ENCODE measurements at places on chromosomes 6 and 20.

DNA sequence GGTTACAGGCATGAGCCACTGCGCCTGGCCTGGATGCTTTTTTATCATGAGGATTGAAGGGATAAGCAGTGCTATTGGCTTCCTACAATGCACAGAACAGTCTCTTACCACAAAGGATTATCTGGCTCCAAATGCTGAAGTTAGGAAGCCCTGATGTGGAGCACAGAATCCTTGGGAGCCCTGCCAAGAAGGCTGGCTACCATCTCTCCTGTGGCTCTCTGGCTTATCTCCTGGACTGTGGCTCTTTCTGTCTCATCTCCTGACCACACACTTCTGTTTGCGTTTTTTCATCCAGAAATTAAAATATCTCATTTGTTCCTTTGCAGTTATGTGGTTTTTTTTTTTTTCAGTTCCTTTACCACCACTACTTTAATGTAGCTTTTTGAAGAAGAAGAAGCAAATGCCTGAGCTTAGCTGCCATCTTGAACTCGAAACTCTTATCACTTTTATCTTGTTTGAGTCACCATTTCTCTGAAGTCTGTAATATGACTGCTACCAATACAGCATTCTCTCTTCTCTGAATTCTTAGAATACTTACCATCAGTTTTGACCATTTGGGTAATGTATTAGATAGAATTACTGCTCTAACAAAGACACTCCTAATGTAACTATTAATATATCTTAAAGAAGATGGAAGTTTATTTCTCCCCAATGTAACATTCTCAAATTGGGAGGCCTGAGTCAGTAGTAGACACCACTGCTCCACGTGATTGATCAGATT is 1044.7 kb downstream of the KIF16B start:
- no peak for DNase-seq

DNA sequence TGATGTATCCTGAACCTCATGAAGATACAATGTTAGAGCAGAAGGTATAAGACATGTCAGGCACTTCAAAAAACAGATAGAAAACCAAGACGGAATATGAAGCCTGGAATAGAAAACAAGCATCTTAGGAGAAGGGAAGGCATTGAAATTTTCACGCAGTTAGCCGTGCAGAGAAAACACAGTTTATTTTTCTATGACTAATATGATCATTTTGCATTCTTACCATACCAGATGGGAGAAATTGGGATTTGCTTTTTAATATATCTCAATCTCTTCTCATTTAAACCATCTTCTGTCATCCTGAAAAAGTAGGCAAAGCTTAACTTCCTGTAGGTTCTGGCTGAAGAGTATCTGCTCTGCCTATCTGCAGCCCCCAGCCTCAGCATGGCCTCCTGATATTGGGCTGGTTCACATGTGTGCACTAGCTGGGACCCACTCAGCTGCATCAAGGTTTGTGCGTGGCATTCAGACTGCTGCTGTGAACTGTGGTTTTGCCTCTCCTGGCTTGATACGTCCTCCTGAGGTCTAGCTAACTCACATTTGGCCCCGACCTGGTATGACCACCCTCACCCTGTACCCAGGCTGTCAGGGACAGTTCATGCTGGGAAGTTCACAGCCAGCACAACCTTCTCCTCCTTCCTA is 392.5 kb upstream of the SASH1 start:
- DNase-seq, result no peak

- DNase-seq, result no peak
Observed at GRCh38 chr6:116518621-116519368, 7.4 kb downstream of the CALHM5 start.

DNA sequence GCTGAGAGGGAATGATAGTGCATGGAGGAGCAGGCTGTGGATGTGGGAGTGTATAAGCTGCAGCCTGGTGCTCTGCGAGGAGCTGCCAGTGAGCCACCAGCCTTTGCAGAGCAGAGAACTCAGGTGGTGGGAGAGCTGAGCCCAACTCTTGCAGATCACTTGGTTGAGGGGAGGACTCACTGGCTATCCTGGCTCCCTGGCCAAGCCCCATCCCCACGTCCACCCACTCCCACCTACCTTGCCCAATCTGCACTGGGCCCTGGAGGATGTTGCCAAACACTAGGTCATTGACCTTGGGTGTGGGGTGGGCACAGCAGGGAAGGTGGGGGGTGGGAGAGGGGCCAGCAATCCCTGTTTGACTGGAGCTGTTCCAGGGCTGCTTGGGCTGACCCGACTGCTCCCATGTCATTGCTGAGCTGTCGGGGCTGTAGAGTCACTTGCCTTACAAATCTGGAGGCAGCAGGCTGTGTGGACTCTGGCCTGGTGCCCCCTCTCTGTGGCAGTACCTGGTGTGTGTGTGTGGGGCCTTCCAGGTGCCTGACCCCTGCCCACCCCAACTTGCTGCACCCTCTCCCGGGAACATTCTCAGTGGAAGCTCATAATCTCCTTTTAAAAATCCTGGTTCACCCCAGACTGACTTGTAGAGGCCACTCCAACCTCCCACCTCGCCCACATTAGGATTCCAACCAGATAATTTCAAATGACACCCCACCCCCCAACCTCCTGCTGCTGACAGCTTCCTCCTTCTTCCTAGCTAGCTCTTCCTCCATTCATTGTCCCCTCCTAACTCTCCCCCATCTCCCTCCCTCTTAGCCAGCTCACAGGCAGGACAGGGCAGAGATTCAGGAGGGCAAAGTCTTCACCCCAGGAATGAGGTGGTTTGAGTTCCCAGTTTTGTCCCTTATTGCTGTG is 162.3 kb downstream of the MRPL14 start:
- no peak for DNase-seq

DNA sequence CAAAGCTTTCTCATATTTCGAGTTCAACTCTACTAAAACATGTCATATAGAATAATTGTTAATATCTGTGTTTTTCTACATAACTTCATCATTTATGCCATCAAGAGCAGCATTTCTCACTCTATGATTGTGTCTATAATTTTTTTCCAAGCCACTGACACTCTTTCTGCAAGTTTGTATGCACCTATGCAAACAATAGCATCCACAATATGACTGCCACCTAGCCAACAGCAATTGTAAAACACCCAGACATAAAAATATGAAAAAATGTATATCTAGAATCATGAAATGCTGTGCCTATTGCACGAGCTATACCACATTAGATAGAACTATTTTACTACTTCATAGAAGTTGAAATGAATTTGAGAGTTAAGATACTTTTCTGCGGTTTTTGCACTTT is 286.5 kb upstream of the MARCKS start:
- no peak for DNase-seq

DNA sequence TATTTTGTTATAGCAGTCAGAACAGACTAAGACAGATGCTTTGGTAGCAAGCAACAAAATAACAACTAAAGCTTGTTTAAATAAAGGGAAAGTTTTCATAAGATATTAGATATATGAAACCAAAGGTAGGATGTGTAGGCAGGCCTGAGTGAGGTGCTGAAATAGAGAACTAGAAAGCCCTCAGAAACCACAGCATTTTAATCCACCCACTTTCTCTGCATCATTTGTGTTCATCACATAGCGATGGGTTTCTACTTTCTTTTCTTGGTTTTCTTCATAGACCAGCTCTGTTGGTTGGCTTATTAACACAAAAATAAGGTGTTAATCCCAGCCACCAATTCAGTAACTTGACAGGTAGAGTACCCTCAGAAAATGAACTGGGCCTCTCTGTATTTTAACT is 58.6 kb downstream of the RPS12 start:
- no peak for DNase-seq

- DNase-seq, result no peak
Observed at GRCh38 chr6:20810727-20811108, 276.5 kb downstream of the CDKAL1 start.

- DNase-seq, result no peak
Observed at GRCh38 chr20:46959081-46959692, 64.5 kb downstream of the EYA2 start.

GRCh38 chr20:63977739-63978276 is 1.6 kb downstream of the SAMD10 start:
- DNase-seq, result peak; percentile 64

DNA sequence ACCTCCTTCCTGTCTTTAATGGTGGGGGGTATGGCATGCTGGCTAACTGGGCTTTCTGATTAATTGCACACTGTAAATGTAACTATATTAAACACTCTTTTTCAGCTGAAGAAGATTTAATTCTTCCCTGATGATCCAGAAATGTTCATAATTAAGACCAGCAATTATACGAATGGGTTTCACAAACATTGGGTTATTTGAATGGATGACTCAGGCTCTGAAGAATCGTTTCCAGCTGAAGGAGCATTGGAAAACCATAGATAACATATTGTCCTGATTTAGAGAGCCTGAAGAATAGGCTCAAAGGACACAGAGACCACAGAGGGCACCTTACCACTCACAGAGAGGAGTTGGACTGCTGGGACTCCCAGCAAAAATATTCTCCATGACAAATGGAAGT is 130.7 kb upstream of the SSTR4 start:
- DNase-seq, result no peak

DNA sequence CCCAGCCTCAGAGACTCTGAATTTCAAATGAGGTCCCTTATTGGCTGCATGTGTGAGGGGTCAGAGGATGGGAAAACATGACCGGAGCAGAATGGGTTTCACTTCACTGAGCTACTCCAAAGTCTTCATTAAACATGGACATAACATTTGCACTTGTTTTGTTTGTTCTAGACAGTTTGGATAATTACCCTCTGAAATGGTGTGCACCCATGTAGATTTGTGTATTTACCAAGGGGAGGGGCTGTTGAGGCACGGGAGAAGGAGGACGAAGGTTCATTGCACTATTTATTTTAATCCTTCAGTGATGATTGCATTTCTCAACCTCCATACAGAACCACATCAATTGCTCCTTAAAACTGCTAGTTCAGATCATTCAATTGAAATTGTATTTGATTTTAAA is 364.2 kb downstream of the TFAP2B start:
- DNase-seq, result no peak

DNA sequence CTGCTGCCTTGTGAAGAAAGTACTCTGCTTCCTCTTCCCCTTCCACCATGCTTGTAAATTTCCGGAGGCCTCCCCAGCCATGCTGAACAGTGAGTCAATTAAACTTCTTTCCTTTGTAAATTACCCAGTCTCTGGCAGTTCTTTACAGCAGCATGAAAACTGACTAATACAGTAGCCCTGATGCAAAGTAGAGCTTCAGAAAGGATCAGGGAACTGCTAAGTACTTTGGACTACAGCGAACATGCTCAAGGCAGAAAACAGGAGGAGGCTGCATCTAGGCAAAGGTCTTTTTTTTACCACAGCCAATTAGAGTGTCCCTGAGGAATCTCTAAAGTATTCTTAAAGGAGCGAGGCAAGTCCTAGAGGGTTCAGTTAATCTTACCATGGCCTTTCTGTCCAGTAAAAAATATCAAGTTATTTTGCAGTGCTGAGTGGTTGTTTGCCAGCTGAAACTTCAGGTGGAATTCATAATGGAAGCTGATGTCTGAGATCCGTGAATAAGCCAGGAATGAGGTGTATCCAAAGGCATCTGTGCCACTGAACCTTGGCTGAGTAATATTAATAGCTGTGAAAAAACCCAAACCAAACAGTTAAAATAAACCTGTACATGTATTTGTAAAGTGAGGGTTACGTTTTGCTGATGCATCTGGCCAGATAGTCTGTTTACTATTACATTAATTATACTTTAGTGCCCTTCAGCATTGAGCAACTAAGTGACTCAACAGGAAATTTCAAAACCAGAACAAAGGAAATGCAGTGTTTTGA is 170.4 kb downstream of the PHF3 start:
- no peak for DNase-seq

DNA sequence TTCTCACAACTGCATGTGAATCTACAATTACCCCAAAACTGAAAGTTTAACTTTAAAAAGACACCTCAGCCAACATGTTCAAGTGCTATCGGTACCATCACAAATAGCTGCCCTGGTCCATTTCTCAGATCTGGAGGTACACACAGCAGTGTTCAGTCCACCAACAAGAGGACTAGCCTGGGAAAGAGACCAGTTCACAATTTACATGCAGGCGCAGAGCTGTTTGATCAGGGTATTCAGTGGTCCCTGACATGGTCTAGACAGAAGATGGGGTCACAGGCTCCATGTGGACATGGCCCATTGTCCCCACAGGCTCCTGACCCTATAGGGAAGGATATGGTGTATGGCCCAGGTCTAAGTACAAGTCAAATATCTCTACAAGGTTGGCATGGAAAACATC is 15.6 kb upstream of the TGM6 start:
- DNase-seq, result no peak

GRCh38 chr20:13639150-13639497 is 392 bp upstream of the TASP1 start:
- DNase-seq, result no peak

GRCh38 chr6:126027601-126028000 is 41.3 kb downstream of the TRMT11 start:
- DNase-seq, result no peak

All from activated CD4-positive, alpha-beta T cell treated with anti-CD3 and anti-CD28 coated beads for 4 hours (primary cell).